ENCODE measurements at places on chromosomes 3 and 15.

- no peak for DNase-seq
These were observed 9.1 kb upstream of the CALML4 start for GRCh38 chr15:68213991-68214837.

DNA sequence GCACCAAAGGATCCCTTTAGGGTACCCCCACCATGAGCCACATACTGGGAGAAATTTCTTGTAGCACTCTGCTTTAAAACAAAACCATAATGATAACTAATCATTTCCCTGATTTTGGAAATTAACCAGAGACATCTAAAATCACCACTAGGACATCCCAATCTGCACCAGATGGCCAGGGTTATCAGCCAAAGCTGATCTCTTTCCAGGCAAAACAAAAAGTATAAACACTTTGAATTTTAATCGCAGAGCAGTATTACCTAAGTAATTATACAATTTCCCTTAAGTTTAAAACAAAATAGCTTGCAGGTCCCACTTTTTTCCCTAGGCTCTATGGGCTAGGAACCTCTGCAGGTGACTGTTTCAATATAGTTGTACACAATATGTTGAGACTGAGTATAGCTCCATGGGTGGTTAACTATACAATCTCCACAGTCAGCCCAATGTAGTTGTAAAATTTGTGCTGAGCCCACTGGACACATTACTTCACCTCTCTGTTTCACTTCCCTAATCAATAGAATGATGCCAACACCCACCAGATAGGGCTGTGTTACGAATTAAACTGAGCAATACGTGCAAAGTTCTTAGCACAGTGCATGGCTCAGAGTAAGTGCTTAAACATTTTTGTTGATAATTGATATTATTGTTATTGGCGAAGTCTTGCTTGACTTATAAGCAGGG, 629 bp upstream of the NOX5 start:
- no peak for DNase-seq

- DNase-seq = no peak
These were observed 23.0 kb downstream of the SUCNR1 start for GRCh38 chr3:151896246-151897012.

DNA sequence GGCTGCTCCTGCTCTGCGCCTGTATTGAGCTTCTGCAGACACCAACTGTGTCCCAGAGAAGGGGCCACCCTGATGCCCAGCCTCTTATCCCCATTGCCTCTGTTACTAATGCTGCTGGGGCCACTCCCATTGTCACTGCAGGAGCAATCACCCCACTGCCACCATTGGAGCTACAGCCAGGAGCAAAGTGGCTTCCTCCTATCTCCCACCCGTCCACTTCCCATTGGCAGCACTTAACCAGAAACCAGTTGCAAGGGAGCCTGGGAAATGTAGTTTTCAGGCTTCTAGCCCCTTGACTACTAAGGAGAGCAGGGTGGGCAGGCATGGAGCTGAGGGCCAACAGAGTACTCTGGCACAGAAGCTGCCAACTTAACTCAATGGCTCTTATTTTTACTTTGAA, 55.9 kb upstream of the KLF13 start:
- no peak for DNase-seq

GRCh38 chr3:47741925-47742324, 39.8 kb downstream of the SMARCC1 start:
- DNase-seq = no peak

- DNase-seq = no peak
These were observed 39.5 kb downstream of the ZNF280D start for GRCh38 chr15:56693761-56694160.

DNA sequence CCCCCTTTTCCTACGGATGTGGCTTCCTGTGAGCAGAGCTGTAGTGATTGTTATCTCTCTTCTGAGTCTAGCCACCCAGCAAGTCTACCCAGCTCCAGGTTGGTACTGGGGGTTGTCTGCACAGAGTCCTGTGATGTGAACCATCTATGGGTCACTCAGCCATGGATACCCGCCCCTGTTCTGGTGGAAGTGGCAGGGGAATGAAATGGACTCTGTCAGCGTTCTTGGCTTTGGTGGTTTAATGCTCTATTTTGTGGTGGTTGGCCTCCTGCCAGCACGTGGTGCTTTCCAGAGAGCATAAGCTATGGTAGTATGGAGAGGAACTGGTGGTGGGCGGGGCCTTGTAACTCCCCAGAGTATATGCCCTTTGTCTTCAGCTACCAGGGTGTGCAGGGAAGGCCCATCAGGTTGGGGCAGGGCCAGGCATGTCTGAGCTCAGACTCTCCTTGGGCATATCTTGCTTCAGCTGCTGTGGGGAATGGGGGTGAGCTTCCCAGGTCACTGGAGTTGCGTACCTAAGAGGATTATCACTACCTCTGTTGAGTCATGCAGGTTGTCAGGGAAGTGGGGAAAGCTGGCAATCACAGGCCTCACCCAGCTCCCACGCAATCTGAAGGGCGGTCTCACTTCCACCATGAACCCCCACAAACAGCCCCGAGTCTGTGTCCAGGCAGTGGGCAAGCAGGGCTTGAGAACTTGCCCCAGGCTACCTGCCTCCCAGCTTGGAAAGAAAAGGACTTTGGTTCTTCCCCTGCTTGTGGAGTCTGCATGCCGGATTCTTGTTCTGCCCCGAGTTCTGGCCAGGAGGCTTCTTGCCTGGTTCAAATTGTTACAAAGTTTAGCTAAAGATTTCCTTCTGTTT, 9.0 kb upstream of the ADGRG7 start:
- DNase-seq = no peak

DNA sequence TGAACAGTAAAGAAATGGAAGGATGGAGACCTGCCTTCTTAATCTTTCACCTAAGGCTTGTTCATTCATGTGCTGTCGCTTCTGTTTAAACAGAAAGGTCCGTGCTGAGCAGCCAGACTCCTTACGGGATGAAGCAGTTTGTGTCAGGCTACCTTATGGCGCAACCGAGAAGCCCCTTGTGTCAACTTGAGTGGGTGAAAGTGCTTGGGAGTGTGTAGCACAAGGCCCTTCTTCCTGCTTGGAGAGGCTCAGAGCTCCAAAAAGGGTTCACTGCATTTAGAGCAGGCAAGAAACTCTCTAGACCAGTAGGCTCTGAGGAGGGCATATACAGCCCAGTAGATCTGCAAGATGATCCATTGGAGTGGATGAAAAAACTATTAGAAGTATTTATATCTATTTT, 16.0 kb downstream of the CAPN3 start:
- DNase-seq = no peak

GRCh38 chr3:120472121-120472844, 21.5 kb upstream of the FSTL1 start:
- DNase-seq = no peak

DNA sequence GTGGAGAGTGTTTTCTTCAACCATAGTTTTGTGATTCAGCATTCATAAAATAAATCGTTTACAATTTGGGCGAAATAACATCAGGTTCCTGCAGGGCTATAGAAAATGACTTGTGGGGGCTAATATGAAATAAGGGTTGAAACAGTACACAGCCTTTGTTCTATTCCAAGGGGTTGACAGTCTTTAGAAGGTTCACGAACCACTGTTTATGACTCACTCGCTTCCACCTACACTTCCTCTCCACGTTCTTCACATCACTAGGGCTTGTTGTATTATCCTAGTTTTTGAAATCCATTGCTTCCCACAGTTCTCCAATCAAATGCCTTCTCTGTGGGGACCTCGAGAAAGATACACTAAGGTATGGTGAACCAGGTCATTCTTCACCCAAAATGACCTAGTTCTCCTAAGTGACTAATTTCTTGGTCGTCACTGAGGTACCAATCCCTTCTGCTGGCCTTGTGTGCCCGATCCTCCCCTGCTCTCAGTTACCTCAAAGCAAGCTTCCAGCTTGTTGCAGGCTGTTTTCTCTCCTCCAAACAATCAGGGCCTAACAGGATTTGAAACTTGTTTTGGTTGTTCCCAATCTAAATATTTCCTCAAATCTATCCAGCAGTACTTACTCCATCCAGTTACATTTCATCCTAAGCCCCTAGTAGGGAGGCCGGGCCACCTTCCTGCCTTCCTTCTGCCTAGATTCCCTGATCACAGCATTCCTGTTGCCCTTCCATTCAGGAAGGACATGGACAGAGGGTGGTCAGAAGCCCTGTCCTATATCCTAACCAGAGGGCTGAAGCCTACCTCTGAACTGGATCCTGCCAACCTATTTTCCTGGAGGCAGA, 23.1 kb upstream of the TBL1XR1 start:
- DNase-seq = no peak

- DNase-seq = no peak
These were observed 31.1 kb downstream of the CYFIP1 start for GRCh38 chr15:22949074-22949547.

DNA sequence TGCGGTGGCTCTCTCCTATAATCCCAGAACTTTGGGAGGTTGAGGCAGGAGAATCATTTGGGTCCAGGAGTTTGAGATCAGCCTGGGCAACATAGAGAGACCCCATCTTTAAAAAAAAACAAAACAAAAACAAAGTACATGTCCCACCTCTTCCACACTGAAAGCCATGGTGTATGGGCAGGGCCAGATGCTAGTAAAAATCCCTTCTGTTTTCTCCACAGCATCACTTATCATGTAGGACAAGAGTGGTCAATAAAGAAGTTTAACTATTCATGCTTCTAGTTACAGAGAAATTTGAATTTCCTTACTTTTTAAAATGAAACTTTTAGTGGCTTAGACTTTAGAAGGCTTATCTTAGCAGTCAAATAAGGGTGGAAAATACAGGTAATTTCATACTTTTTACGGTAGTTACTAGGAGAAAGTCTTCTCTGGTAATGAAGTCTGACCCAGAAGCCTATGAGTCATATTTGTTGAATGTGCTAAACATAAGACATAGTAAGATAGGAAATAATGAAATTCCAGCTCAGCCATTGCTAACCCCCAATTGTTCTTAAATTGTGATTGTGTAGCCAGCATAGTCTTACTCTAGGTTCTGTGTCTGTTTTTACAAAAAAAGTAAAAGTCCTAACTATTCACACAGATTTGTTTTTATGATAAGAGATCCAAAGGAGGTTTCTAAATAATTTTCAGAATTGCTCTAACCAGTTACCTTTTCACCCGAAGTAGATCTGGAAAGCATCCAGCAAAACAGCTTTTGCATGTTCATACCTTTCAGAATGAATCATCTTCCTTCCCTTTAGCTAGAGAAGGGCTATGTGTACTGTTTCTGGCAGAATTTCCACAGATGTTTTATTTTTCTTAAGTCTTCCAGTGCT, 16.4 kb upstream of the ZNF609 start:
- no peak for DNase-seq

- no peak for DNase-seq
These were observed 42.7 kb downstream of the EIF2AK4 start for GRCh38 chr15:39976291-39977274.

- DNase-seq = no peak
These were observed 30.7 kb downstream of the ARHGAP31 start for GRCh38 chr3:119324899-119325298.

DNA sequence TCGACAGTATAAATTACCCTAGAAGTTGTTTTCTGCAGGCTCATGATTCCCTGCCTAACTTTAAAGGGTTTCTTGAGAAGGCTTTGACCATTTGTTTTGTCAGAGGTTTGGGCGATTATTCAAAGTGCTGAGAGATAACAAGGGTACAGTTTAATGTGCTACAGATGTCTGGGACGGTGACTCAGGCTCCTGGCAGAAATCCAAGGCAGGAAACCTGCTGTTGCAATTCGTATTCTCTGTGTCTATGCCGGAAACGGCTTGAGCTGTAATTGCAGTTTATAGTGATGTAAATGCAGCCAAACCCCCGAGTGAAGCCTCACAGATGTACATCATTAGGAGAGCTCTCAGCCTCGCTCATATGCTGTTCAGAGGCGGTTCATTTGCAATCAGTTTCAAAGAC, 65.6 kb downstream of the SYNPR start:
- no peak for DNase-seq

DNA sequence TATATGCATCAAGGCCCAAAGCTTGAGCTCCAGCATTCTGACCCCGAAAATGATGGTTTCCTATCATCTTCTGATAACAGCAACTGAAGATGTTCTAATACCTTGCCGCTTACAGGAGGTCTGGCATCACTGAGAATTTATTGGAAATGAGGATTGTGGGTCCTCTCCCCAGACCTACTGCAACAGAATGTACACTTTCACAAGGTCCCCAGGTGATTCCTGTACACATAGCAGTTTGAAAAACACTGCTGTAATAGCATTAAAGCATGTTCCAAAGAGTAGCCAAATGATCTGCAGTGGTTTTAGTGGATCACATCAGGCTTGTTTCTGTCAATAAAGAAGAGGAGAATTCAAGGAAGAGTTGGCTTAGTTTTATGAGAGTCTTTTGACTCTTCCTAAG, 11.3 kb downstream of the TGFBR2 start:
- DNase-seq = no peak

DNA sequence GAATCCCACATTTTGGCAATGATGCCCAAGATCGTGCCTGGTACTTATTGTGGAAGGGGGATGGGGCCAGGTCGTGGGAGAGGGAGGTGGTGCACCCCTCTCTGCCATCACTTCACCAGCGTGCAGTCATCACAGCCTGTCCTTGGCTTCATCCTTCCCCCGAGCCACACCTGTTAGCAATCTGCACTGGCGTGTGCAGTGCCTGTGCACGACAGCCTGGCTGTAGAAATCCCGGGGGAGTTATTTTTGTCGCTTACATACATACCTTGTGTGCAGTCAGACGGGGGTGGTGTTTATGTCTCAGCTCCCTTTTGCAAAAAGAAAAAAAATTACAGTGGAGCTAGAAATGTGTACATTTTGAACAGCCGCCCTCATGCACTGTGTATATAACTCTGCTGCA, 216.0 kb downstream of the TLE3 start:
- DNase-seq = no peak

DNA sequence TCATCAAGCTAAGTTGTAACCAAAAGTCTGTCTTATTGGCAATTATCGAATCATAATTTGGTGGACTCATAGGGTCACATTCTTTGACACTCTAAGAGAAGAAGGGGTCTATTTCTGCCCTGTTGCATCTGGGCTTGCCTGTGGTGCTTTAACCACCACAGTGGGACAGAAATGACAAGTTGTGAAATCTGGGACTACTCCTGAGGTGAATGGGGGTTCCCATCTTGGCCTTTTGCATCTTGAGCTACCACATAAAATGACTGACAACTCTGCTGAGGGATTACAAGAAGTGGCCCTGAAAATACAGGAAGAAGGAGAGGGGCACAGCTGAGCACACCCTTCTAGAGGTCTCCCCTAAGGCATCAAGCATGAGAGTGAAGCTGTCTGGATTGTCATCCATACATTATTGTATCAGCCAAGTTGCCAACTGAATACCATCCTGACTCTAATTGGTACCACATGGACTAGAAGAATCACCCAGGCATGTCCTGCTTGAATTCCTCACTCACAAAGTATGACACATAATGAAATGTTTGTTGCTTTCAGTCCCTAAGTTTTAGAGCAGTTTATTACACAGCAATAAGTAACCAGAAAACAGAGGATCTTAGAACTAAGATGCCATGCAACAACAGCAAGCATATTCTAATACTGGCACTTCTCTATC, 306.5 kb downstream of the ROBO1 start:
- no peak for DNase-seq

DNA sequence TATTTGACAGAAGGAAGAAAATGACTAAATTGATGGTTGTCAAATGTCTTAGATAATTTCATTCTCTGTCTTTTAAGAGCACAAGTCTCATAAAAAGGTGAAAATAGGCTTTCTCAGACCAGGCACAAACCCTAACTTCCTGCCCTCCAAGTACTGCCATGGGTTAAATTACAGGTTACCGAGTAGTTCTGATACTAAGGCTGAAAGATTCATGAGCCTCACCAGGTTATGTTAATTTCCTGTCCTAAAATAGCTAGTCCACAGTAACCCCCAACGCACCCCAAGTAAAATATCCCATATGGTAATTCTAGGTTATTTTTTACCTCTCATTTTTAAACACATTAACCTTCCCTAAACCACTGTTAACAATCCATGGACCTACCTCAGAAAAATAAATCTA, 42.0 kb downstream of the GSK3B start:
- DNase-seq = no peak

Data from naive thymus-derived CD4-positive, alpha-beta T cell (primary cell).